ENCODE measurements at places on chromosomes 16 and 17.

DNA sequence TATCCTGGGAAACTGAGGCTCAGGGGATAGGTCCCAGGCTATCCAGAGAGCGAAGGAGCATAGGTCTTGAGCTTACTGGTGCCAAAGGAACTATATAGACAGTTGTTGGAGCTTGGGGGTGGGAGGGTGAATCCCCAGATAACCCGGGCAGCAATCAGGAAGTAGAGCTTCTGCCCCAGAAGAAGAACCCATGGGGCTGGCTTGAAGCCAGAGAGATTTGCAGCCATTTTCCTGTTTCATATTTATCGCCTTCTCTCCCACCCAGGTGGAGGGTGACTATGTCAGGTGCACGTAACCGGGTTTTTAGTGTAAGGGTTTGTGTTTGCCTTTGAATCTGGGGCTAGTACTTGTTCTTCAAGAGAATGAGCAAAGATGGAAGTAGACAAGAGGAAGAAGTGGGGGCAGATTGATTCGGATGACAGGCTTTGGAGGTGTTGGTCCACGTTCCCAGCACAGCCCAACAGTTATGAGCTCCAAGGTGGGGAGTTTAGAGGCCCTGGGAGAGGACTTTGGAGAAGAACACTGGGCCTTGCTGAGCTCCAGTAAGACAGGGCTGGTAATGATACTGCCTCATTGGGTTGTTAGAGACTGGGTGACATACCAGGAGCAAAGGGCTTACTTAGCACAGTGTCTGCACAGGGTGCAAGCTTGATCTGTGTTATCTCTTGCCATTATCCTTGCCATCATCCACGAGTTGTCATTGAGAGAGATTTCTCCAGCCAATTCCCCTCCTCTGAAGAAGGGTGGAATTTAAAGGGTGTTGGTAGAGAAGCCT lies 145.6 kb downstream of the CCDC182 start:
- peak; percentile 67 for DNase-seq

DNA sequence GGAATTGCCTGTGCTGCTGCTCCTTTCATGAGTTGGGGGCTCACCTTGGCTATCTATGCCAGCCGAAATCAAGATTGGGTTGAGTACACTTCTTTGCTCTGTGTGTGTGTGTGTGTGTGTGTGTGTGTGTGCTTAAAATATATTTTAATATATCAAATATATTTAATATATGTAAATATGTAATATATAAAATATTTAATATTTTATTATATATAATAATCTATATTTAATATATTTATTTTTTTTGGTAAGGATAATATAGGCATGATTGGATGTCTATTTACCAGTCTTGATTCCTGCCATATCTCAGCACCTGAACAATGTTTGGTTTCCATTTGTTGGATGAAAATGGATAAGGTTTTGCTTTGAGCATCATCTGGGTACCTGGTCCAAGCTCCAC lies 399.3 kb downstream of the CA10 start:
- DNase-seq, result no peak

GRCh38 chr17:39738568-39738901 lies 797 bp downstream of the GRB7 start:
- DNase-seq, result peak; percentile 39

DNA sequence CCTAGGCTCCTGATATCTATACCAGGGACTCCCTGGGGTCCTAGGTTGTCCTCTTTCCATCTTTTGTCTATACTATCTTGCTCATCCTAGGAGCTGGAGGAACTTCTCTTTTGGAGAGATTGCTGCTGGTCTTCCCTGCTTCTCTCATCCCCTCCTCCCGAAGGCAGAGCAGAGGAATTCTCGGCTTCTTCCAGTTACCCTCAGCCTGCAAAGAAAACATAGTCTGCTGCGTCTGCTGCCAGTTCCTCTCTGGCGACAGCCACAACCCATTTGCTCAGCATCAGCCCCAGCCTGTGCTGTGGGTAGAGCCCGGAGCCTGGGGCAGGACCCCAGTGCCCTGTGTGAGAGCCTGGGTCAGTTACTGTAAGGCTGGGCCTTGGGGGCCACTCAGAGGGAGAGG lies 21.5 kb upstream of the DYNLL2 start:
- DNase-seq, result no peak
